ENCODE measurements at places on chromosomes 5 and 9.

- peak; percentile 0 for DNase-seq
Measured at GRCh38 chr5:175460126-175460525, 16.1 kb upstream of the DRD1 start.

GRCh38 chr5:140634103-140634502, 1.1 kb upstream of the CD14 start:
- no peak for DNase-seq

- DNase-seq = no peak
Measured at GRCh38 chr5:156394642-156395305, 67.8 kb downstream of the SGCD start.

GRCh38 chr5:160119142-160119904, at the start of gene PWWP2A:
TSS of gene PWWP2A (minus strand) at chr5:160119450. CDS start at chr5:160119388, 62 bp downstream.
- DNase-seq = peak; percentile 98

DNA sequence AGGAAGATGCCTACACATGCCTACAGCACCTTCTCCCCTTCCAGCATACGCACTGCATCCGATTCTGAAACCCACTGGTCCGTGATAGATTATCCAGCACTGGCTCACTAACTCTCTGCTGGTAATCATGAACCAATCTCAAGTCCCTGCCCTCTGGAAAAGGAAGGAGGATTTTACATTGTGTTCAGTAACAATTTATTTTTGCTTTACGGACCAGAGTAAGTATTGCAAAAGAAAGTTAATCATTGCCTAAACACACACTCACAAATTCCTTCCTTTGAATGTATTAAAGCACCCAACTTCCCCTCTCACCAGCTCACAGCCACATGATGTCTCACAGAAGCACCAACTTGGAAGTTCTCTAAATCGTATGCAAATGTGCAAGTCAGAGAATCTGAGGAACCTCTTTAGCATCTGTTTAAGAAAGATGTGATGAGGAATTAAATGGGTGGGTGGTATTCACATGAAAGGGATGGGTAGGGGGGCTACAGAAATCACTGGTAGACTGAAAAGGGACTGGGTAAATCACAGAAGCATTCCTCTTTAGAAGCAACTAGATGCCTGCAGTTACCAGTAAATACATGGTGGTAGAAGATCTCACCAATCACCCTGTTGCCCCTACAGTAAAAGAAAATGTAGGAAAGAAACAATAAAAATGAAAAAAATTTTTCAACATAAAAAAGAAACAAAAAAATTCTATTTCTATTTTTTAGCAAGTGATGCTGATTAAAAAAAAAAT, 8.4 kb downstream of the GNAQ start:
- no peak for DNase-seq

DNA sequence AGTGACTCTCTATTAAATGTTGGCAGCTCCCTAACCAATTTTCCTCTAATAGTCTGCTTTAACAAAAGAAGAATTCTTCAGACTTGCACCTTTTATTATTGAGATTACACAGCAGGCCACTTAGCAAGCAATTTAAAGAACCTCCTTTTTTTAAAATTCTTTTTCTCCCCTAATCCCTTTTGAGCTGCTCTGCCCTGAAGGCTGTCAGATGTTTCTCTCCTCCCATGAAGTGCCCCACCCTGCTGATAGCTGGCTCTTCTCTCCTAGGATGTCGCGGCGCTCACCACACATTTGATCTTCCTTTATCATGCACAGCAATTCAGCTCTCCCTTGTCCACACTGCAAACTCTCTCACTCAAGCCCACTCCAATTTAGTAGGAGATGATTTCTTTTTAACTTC, 1471.1 kb upstream of the ACO1 start:
- no peak for DNase-seq

GRCh38 chr5:178080618-178081410, 32.5 kb upstream of the N4BP3 start:
- DNase-seq = no peak

- DNase-seq = no peak
Measured at GRCh38 chr5:110267714-110268113, 458.8 kb downstream of the TMEM232 start.

GRCh38 chr9:94993160-94993820, 266.8 kb downstream of the AOPEP start:
- no peak for DNase-seq

DNA sequence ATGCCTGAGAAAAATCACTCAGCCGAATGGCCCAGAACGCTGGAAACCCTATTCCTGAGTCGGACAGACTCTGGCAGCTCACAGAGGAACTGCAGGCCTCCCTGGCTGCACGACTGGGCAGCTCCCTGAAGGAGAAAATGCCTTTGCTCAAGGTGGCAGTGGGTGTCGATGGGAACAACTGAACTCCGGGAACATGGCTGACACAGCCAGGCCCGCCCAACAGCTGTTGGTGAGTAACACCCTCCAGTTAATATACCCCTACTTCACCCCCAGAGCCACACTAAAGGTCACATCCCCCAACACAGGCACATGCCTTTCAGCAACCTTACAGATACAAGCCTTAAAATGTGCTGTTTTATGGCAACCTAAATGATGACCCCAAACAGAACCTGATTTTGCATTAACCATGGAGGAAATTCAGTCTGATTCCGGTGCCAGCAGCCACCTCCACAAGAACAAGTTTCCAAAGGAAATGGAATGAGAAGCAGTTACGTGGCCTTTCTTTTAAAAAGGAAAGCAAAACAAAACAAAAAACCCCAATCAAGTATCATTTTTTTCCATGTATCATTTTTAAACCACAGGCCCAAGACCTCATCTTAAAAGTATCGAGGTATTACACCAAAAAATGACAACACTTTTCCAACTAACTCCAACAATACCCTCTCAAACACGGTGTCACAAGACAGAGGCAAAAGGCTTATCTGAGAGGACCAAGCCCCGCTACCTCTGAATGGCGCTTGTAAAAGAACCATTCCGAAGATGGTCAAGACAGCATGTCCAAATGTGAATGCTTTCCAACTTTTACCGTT, 3.1 kb downstream of the KLF9 start:
- peak; percentile 50 for DNase-seq
